Caco-2 (cell line): ENCODE measurements at places on chromosomes 5 and 9.

- no peak for DNase-seq
These were observed 184.0 kb upstream of the ACTBL2 start for GRCh38 chr5:57666582-57666981.

GRCh38 chr9:22105005-22105722, 96.1 kb upstream of the CDKN2B start:
- no peak for DNase-seq

GRCh38 chr5:142551338-142552067, 134.4 kb downstream of the FGF1 start:
- DNase-seq: no peak

DNA sequence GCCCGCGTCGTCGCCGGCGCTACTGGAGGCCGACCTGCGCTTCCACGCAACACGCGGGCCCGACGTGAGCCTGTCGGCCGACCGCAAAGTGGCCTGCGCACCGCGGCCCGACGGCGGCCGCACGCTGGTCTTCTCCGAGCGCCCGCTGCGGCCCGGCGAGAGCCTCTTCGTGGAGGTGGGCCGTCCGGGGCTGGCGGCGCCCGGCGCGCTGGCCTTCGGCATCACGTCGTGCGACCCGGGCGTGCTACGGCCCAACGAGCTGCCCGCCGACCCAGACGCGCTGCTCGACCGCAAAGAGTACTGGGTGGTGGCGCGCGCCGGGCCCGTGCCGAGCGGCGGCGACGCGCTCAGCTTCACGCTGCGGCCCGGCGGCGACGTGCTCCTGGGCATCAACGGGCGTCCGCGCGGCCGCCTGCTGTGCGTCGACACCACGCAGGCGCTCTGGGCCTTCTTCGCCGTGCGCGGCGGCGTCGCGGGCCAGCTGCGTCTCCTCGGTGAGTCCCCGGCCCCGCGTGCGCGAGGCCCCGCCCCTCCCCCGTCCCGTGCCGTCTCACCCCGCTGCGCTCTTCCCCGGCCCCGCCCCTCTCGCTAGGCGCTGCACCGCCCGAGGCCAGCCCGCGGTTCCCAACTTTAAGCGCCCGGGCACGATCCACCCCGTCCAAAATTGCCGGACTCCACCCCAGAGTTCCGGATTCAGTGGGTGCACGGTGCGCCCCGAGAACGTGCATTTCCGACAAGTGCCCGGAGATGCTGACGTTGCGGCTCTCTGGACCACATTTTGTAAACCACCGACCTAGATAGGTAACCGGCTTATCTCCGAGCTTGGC, 42.8 kb downstream of the NEURL1B start:
- no peak for DNase-seq

GRCh38 chr5:148807851-148808250, 18.6 kb upstream of the ADRB2 start:
- no peak for DNase-seq

DNA sequence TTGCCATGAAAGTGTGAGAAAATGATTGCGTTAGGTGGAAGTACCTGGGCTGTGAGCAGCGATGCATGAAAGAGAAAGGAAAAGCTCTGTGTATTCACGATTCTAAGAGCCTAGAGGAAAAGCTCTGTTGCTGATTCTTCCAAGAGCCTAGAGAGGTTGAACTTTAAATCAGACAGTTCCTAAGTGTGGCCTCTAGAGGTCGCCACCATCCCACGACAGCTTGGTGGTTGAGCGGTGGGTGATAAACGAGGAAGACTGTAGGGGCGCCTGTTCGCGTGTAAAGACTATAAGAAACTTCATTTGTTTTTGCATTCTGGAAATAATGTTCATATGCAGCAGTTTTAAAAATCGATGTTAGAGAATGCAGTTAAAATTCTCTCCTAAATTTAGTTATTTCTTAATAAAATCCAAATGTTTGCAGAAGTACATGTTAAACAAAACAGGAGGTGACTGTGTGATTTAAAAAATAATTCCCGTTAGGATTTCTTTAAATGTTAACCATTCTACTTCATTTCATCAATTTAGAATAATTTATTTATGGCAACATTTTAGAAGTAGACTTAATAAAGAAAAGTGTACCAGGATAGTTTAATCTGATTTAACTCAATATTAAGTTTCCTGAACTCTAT, 107.7 kb downstream of the TENT4A start:
- DNase-seq: peak; percentile 53
